Right ventricle myocardium inferior (tissue), 1 donor: ENCODE measurements at places on chromosomes 13 and 19. TPM values are rescaled to one million over a fixed set of nuclear protein-coding genes. Genes with fewer than 3 reads are reported as not detected.

The ZNF780A gene
- total RNA-seq = 8.1 TPM

The LILRB5 gene
- 8.5 TPM for total RNA-seq

The YJU2 gene
- total RNA-seq = 9.2 TPM

The S1PR5 gene
- 0.27 TPM for total RNA-seq

The UBE2L5 gene
- not detected for total RNA-seq

The BAX gene
- 22.4 TPM for total RNA-seq

The GRK1 gene
- 0.11 TPM for total RNA-seq

The SBK2 gene
- 12.7 TPM for total RNA-seq

The COL5A3 gene
- 10.4 TPM for total RNA-seq

The RAX2 gene
- total RNA-seq = not detected

The OR7C1 gene
- not detected for total RNA-seq

The ENOX1 gene
- 6.1 TPM for total RNA-seq

The FAM32A gene
- total RNA-seq = 38.8 TPM

The ZNF132 gene
- 5.1 TPM for total RNA-seq

The CGB2 gene
- total RNA-seq = not detected

The GAPDHS gene
- total RNA-seq = not detected

The MAST3 gene
- 5.5 TPM for total RNA-seq

The NRTN gene
- 27.5 TPM for total RNA-seq

The ZNF556 gene
- not detected for total RNA-seq

The MATK gene
- 0.43 TPM for total RNA-seq

The CYP4F3 gene
- not detected for total RNA-seq

The CCNA1 gene
- not detected for total RNA-seq

The KCTD12 gene
- 42.8 TPM for total RNA-seq

The ZNF835 gene
- 7.3 TPM for total RNA-seq

The P2RY11 gene
- total RNA-seq = 4.5 TPM

The F7 gene
- total RNA-seq = not detected

The ASPDH gene
- total RNA-seq = not detected

The ISOC2 gene
- 55.2 TPM for total RNA-seq

The ZNF626 gene
- 7.5 TPM for total RNA-seq

The CAMSAP3 gene
- total RNA-seq = 1.9 TPM

The METTL21C gene
- total RNA-seq = not detected
